Metanephros (tissue), 2 donors: ENCODE measurements at places on chromosomes 7 and 10. TPM values are rescaled to one million over a fixed set of nuclear protein-coding genes. Genes with fewer than 3 reads are reported as not detected.

CASTOR2 gene
- total RNA-seq, result 24.0 TPM

RAMP3 gene
- total RNA-seq, result 25.7 TPM

HOXA10 gene
- total RNA-seq, result 98.8 TPM

ARHGEF5 gene
- total RNA-seq, result 35.1 TPM

ZYX gene
- 67.9 TPM for total RNA-seq

SLC39A12 gene
- not detected for total RNA-seq

TAC1 gene
- 1.1 TPM for total RNA-seq

EDRF1 gene
- total RNA-seq, result 40.2 TPM

CFAP58 gene
- total RNA-seq, result 0.35 TPM

PRLHR gene
- total RNA-seq, result not detected

EFCAB10 gene
- not detected for total RNA-seq

CTNNA3 gene
- total RNA-seq, result 21.2 TPM

NCF1 gene
- 6.5 TPM for total RNA-seq

GIMAP6 gene
- total RNA-seq, result 18.9 TPM

AEBP1 gene
- total RNA-seq, result 68.5 TPM

SLC25A28 gene
- 22.9 TPM for total RNA-seq

NOC3L gene
- 16.6 TPM for total RNA-seq

PDZD7 gene
- 1.6 TPM for total RNA-seq

GOLGA7B gene
- total RNA-seq, result 0.35 TPM

TCAF2 gene
- total RNA-seq, result 2.3 TPM

AGAP6 gene
- 6.7 TPM for total RNA-seq

KLHDC10 gene
- total RNA-seq, result 44.6 TPM

NACAD gene
- 5.3 TPM for total RNA-seq

PTPRN2 gene
- 6.2 TPM for total RNA-seq

PPP1R17 gene
- not detected for total RNA-seq

WDR11 gene
- 73.5 TPM for total RNA-seq

CDC14C gene
- not detected for total RNA-seq

HOXA3 gene
- total RNA-seq, result 77.4 TPM

MBL2 gene
- not detected for total RNA-seq

RELN gene
- total RNA-seq, result 9.8 TPM

AIFM2 gene
- 3.8 TPM for total RNA-seq

PTF1A gene
- total RNA-seq, result not detected
